SJCRH30 (cell line): ENCODE measurements at places on chromosomes 2 and 18. TPM values are rescaled to one million over a fixed set of nuclear protein-coding genes. Genes with fewer than 3 reads are reported as not detected.
A peak's percentile ranks its signal among the peaks of the same experiment; 100 is the strongest.

GRCh38 chr2:174628528-174629169 lies 31.0 kb upstream of the WIPF1 start:
- DNase-seq: no peak

DNA sequence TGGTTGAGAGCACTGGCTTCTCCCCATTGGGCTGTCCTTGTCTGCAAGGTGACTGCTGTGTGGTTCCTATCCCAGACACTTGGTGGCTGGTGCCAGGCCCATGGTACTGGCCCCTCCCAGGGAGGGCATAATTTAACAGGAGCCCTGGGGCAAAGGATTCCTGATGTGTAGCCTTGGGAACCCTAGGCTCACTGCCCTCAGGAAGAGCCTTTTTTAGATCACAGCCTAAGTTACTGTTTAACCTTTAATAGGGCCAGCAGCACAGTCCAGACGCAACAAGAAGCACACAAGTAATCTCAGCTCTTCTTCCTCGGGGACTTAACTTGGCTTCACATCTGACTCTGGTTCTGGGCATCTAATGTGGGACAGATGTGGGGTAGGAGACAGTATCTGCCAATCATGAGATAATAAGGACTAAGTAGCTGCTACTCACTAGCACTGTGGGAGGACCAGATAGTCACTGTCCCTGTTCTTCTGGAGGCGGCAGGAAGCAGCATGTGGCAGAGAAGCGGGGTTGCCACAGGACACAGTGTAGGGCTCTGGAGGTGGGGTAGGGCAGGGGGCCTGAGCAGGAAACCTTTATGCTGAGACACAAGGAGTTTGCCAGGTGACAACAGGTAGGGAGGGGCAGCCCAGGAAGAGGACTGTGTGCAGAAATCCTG lies 136.3 kb downstream of the TMEM17 start:
- DNase-seq: no peak

DNA sequence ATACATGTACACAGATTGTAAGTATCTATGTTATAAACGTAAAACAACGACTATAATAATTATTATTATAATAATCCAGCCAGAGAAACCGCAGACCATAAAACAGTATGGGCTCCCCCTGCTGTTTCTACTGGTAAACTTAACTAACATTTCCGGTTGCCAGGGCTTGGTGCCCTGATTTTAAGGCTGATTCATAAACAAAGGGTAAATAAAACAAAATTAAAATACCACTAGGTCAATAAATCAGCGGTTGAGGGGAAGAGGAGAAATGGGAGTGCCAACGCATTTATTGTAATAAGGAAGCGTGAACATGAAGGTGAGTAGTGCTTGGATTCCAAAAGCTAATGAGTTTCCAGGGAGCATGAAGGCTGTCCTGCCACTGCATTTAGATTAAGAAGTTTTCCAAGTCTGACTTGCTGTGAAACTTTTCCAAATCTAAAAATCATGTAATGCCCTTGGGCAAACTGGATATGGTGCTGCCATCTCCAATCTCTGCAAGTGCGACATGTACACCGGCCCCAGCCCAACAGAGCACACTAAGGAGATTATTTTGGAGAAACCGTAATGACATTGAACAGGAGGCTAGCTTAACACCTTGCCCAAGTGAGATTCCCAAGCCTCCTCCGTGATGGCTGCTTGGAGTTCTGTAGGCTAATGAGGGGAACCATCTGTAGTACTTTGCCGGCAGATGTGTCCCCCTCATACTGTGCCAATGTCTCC lies 50.7 kb upstream of the HNRNPA3 start:
- DNase-seq: no peak

GRCh38 chr2:176555112-176555511 lies 285.9 kb downstream of the MTX2 start:
- DNase-seq: no peak

GRCh38 chr2:69253611-69254301 lies 133.3 kb downstream of the GFPT1 start:
- DNase-seq: peak; percentile 65

DCC gene
- 0.35 and 1.7 TPM in 2 replicates for total RNA-seq

DNA sequence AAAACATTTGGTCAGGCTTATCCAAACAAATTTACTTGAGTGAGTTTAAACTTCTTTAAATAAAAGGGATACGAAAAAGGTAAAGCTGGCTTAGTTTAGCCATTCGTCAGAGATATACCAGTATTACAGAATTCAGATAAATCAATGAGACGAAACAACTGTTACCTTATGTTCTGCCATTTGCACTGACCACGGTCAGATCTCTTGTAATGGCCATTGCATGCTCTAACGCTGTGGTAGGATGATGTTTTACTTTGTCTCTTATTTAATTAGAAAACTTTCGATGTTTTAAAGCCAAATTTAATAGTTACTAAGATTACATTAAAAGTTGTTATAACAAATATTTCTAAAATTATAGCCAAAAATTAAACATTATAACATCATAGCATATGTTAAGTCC lies 1.5 kb downstream of the C18orf54 start:
- peak; percentile 37 for DNase-seq

RNF152 gene
- total RNA-seq: 20.8 and 22.9 TPM in 2 replicates

DNA sequence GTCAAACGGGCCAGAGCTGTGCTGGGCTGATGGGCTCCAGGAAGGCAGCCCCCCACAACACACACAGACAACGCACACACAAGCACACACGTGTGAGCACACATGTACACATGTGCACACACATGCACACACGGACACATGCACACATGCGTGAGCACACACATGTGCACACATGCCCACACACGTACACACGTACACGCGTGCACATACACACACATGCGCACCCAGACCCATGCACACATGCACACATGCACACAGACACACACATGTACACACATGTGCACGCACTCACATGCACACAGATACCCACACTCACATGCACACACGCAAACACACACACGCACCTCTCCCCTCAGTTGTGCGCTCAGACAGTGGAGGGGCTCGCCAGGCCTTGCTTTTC lies 31.2 kb upstream of the HPCAL1 start:
- no peak for DNase-seq

DNA sequence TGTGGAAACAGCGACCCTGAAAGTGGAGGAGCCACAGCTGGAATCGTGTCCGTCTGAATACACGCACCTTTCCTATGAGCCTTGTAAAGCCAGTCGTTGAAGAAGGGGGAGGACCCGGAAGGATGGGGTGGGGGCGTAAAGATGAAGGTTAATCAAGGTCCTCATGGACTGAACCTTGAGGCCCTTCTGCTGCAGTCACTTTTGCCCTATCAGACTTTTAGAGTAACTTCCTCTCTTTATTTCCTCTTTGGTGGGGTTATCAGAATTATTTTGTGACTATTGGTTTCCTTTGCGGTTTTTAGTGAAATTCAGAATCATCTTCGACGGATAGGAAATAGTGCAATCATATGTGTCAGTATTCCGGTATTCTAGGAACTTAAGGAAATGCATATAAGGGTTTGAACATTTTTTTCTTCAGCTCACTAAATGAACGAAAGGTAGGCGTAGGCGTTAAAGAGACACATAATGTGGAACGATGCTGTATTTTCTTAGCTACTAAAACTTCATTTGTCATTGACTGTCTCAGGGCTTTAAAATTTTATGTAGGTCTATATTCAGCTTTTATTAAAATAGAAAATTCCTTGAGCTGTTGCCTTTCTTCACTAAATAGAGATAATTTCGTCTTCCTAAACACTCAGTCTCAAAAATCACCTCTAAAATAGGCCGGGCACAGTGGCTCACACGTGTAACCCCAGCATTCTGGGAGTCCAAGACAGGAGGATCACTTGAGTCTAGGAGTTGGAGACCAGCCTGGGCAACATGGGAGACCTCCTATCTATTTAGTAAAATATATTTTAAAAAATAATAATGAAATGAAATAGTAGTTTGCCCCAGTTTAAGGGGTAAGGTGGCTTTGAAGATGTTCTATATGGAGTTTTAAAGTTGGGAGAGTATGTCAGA lies 1.4 kb upstream of the YES1 start:
- DNase-seq: no peak

GRCh38 chr2:65714866-65715265 lies 282.5 kb upstream of the SPRED2 start:
- DNase-seq: no peak

RGPD3 gene
- total RNA-seq: not detected in 2 replicates

DNA sequence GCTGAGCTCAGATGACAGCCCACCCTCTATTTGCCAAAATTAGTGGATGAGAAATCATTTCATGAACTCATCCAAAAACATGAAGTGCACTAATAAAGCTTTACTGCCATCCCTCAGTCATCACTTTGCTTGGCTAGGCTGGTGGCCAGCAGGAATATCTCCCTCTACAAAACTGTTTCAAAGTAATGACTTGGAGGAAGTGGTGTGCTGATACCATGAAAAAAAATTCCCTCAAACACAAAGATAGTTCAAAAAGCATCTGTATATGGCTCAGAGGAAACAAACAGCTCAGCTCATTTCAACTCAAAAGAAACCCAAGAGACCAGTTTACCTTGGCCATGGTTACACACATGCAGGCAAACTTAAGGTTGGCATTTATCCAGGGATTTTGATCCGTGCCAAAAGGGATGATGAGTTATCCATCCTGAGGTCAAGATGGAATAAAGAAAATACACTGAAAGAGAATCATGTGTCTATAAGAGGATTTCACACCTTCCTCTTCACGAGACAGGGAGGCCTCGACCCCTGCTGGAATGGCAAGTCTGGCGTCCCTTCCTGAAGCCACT lies 18.4 kb upstream of the WIPF1 start:
- DNase-seq: no peak

POTEI gene
- 0.25 and 0.47 TPM in 2 replicates for total RNA-seq

FBLN7 gene
- 0.04 TPM in 1 of 2 replicates, not detected in the other for total RNA-seq

CASP10 gene
- total RNA-seq: 1.0 and 1.1 TPM in 2 replicates

DPP4 gene
- 0.08 TPM in 1 of 2 replicates, not detected in the other for total RNA-seq

DNA sequence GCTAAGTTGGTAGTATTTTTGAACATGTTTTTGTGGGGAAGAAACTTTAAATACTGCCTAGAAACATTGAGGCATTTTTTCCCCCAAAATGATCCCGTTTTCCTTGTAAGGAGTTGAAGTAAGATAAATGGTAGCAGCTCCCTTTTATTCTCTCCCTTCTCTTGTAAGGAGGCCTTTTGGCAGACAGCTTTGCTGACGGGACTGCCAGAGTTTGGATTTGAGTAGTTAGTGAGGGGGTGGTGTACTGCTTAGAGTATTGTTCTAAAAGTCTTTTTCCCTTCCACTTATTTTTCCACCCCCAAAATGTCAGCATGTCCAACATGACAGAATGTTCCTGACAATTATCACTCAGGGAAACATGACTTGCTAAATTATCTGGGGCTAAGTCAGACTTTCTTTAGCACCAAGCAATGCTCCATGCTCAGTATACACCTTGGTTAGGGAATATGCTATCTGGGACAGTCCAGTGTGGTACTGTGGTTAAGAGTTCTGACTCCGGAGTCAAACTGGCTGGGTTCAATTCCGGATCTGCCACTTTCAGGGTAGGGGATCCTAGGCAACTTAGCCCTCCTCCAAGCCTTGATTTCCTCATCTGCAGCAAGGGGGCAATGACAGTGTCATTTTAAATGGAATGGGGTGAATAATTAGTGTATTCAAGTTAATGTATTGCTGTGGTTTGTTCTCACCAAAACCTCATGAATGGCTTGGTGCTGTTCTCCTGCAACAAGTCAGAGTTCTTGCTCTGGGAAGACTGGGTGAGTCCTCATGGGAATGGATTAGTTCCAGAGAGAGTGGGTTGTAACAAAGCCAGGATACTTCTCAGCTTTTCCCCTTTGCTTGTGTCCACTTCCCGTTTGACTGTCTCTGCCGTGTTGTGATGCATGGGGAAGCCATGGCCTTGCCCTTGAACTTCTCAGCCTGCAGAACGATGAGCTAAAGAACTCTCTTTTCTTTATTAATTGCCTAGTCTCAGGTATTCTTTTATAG lies 116.2 kb downstream of the TANC1 start:
- no peak for DNase-seq

DNA sequence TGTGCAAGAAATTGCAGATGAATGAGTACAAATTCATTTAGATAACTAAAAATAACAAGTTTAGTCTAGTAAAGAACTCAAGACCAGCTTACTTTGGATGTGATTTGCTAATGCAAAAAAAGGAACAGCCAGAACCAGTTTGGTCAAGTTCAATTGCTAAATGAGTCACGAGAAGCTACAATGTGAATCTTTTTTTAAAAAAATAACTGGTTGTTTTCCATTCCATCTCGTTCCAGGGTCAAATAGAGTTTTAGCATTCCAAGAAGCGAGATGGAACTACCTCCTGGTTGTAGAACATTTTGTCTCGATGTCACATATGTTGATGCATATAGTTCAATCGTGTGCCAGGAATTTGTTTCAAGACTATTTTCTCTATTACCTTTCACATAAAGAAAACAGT lies 65.0 kb upstream of the IKZF2 start:
- DNase-seq: no peak

- no peak for DNase-seq
These were observed 14.2 kb downstream of the EHD3 start for GRCh38 chr2:31248139-31248538.
